Ascending aorta (tissue), 2 donors: ENCODE measurements at places on chromosomes 7 and 10. TPM values are rescaled to one million over a fixed set of nuclear protein-coding genes. Genes with fewer than 3 reads are reported as not detected.
A peak's percentile ranks its signal among the peaks of the same experiment; 100 is the strongest.

The TMEM273 gene
- 82.3 TPM for total RNA-seq

- no peaks in the 10 kb centered on the region for H3K4me1 ChIP-seq
- no peaks in the 10 kb centered on the region for H3K27me3 ChIP-seq
- no peak overlapping the region for H3K27ac ChIP-seq
- DNase-seq, result no peak
Measured at GRCh38 chr10:2460812-2461211, 606.5 kb upstream of the PFKP start.

GRCh38 chr7:123538897-123539296 is 4.5 kb upstream of the IQUB start:
- H3K4me1 ChIP-seq, result no peaks in the 10 kb centered on the region
- DNase-seq, result no peak
- no peak overlapping the region for H3K4me3 ChIP-seq
- no peak overlapping the region for H3K27ac ChIP-seq
- no peaks in the 10 kb centered on the region for H3K27me3 ChIP-seq
- H3K36me3 ChIP-seq, result peaks cover 3% of the 10 kb centered on the region

DNA sequence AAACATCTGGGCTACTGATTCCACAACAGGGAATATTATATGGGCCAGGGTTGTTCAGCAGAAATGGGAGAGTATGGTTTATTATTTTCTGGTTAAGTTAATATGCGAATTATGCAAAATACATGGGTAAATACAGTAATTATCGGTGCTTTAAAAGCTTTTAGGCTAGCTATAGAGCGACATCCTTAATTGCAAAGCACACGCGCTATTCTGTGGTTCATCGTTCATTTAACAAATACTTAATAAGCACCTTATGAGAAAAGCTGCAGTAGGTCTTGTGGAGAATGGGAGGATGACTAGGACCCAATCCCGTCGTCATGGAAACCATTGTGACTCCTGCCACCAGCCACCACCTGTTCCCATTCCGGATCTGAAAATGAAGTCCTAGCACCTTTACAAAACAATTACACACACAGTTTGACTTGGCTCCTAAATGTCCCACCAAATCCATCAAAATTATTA is 623 bp upstream of the CEP41 start:
- H3K27ac ChIP-seq, result peak overlapping the region; percentile 78
- H3K4me1 ChIP-seq, result peaks cover 3% of the 10 kb centered on the region
- peak overlapping the region; percentile 79 for H3K4me3 ChIP-seq
- DNase-seq, result no peak
- H3K27me3 ChIP-seq, result no peaks in the 10 kb centered on the region

DNA sequence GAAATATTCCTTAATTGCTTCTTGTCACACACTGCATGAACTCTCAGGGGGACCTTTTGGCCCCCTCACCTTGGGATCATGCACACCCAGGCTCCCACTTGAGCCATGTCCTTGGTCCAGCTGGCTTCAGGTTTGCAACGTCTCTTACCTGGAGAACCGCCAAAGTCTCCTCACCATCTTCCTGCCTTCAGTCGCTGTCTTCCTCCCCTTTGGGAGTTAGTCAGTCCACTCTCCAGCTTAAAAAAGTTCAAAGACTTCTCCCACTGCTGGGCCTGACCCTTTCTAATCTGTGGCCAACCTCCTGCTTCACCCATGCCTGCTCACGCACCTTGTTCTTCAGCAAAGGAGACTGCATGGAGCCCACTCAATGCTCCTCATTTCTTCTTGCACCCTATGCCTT is 82.6 kb upstream of the LRRC4 start:
- H3K27ac ChIP-seq, result no peak overlapping the region
- H3K4me1 ChIP-seq, result no peaks in the 10 kb centered on the region
- no peaks in the 10 kb centered on the region for H3K36me3 ChIP-seq
- H3K27me3 ChIP-seq, result no peaks in the 10 kb centered on the region
- H3K4me3 ChIP-seq, result no peak overlapping the region

DNA sequence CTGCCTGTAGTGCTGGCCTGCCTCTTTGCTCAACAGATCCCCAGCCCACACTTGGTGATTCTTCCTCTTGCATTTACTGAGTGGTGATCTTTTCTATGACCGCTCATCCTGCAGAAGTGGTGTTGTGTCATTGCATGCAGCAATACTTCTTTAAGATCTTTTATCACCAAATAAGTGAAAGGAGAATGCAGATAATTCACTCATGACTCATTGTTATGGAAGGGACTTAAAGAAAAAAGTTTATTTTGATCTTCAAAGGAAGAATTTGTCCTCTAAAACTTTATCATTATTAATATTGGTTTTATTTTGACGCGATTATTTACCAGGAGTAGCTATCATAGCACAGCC is 489.1 kb upstream of the CELF2 start:
- DNase-seq, result no peak
- no peak overlapping the region for H3K4me3 ChIP-seq
- no peak overlapping the region for H3K27ac ChIP-seq
- H3K27me3 ChIP-seq, result no peaks in the 10 kb centered on the region

- H3K4me3 ChIP-seq, result no peak overlapping the region
- H3K4me1 ChIP-seq, result peaks cover 11% of the 10 kb centered on the region
- no peak for DNase-seq
- no peaks in the 10 kb centered on the region for H3K27me3 ChIP-seq
- H3K36me3 ChIP-seq, result no peaks in the 10 kb centered on the region
Measured at GRCh38 chr10:60205741-60206140, 183.9 kb downstream of the ANK3 start.

DNA sequence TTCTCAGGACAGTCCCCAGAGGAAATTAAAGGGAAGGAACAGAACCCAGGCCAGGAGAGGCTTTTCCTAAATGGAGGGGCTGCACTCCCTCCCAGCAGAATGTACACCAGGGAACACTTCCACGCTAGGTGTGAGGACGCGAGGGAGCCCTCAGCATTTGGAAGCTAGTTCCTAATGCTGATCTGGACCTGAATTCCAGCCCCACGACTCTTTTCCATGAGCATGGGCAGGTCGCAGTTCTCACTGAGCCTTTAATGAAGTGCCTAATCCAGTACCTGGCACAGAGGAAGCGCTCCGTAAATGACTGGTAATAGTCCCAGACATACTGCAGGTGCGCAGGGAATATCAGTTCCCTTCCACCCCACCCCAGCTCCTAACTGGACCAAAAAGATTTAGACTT is 1.1 kb downstream of the ALOX5 start:
- peak overlapping the region; percentile 58 for H3K4me3 ChIP-seq
- no peak for DNase-seq
- H3K4me1 ChIP-seq, result peaks cover 6% of the 10 kb centered on the region
- no peak overlapping the region for H3K27ac ChIP-seq

GRCh38 chr7:91941450-91941849 is 788 bp downstream of the AKAP9 start:
- H3K36me3 ChIP-seq, result no peaks in the 10 kb centered on the region
- no peaks in the 10 kb centered on the region for H3K27me3 ChIP-seq
- H3K4me3 ChIP-seq, result peak overlapping the region; percentile 61
- peaks cover 7% of the 10 kb centered on the region for H3K4me1 ChIP-seq

- peak; percentile 7 for DNase-seq
- H3K27me3 ChIP-seq, result no peaks in the 10 kb centered on the region
- H3K36me3 ChIP-seq, result no peaks in the 10 kb centered on the region
- no peak overlapping the region for H3K4me3 ChIP-seq
Measured at GRCh38 chr10:46541735-46542566, 14.5 kb downstream of the GPRIN2 start.

DNA sequence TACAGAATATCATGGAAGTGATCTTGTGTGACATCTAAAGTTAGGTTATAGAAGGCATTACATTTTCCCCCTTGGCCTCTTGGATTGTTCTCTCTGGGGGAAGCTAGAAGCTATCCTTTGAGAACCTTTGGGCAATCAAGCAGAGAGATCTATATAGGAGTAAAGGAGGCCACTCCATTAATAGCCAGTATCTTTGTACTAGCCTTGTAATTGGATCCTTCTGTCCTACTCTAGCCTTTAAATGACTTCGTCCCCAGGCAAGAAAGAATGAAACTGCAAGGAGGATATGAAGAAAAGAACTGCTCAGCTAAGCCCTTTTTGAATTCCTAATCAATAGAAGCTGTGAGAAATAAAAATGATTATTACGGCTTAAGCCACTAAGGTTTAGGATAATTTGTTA is 230.9 kb downstream of the AGMO start:
- H3K27me3 ChIP-seq, result no peaks in the 10 kb centered on the region
- no peak for DNase-seq
- no peak overlapping the region for H3K27ac ChIP-seq
- H3K4me3 ChIP-seq, result no peak overlapping the region
- no peaks in the 10 kb centered on the region for H3K4me1 ChIP-seq
